CD8-positive, alpha-beta T cell (primary cell): ENCODE measurements at places on chromosomes 4 and X.

GRCh38 chrX:45935408-45935807 lies 609.8 kb downstream of the ZNF674 start:
- no peak for DNase-seq

GRCh38 chrX:88865634-88866033 lies 118.6 kb downstream of the CPXCR1 start:
- DNase-seq, result no peak

DNA sequence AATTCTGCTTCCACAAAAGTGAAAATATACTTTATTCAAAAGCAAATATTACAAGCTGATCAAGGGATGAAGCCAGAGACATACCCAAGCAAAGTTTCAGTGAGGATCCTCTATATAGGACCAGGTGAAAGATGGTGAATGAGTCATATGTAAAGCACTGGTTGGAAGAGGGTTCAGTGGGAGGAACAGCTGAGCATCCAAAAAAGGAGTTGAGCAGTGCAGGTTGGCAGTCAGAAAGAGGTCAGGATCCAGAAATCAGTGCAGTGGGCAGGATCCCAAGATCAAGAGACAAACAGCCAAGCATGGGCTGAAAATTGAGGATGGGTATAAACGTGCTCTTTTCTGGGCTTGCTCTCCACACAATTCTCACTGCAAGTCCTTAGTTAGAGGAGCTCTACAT lies 30.3 kb downstream of the OTC start:
- DNase-seq, result no peak

GRCh38 chr4:3679851-3680311 lies 86.3 kb upstream of the ADRA2C start:
- DNase-seq, result no peak

DNA sequence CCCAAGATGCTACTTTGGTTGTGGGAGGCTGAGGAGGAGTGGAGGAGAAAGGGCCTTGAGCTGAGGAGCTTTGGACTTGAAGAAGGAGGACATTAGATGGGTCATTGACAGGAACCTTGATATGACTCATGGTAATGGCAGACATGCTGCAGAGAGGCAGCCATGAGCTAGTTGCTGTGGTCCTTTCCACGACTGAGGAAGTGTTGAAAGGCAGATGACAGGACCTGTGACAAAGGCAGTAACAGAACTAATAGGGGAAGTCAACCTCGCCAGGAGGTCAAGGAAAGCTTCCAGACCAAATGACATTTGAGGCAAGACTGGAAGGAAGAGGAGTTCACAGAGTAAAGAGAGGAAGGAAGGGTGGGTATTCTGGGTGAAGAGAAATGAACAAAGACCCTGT lies 7.6 kb upstream of the XPNPEP2 start:
- no peak for DNase-seq

GRCh38 chr4:109953556-109953955 lies 40.9 kb downstream of the EGF start:
- no peak for DNase-seq

DNA sequence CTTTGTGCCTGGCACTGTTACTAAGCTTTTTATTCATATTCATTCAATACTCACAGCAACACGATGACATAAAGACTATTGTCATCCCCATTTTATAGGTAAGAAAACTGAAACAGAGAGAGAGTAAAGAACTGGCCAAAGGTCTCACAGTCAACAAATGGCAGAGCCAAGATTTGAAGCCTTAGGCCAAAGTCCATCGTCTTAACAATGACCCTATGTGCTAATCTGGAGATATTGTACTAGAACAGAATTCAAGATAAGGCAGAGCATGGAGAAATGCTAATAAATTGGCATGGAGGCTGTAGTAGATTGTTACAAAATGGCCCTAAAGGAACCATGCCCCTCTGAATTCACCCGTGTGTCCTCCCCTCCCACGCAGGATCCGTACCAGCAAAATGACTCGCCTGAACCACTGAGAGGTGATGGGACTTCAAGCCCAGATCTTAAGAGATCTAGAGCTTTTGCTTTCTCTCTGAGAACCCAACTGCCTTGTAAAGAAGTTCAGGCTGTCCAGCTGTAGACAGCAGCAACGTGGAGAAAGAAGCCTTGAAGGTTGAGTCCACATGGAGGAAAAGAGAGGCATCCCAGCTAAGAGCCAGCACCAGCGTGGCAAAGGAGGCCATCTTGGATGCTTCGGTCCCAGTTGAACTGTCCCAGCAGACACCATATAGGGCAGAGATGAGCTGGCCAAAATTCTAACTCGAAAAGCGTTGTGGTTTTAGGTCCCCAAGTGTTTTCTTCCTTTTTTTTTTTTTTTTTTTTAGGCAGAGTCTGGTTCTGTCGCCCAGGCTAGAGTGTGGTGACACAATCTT lies 52.8 kb upstream of the RBM47 start:
- no peak for DNase-seq

- DNase-seq, result no peak
Measured at GRCh38 chr4:52983563-52984303, 121.6 kb downstream of the RASL11B start.

DNA sequence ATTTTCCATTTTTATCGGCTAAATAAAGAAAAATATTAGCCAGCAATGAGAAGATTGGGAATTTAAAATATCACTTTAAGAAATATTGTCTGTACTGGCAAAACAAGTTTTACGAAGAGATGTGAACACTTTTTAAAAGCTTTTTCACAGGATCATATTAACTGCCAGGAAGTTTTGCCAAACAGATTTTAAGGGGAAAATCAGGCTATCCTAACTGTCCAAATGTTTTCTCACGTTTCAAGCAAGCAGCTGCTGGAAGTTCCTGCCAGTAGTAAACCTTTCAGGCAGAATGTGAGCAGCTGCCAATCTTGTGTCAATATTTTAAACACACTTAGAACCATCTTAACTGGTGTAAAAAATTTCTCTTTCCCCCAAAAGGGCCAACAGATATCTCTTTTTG lies 101.1 kb downstream of the ADGRL3 start:
- DNase-seq, result no peak

- no peak for DNase-seq
Measured at GRCh38 chrX:132452911-132453550, 35.8 kb downstream of the MBNL3 start.

GRCh38 chr4:172830295-172830764 lies 338.3 kb upstream of the GALNT7 start:
- no peak for DNase-seq

- no peak for DNase-seq
Measured at GRCh38 chr4:3287271-3287971, 5.4 kb upstream of the RGS12 start.

DNA sequence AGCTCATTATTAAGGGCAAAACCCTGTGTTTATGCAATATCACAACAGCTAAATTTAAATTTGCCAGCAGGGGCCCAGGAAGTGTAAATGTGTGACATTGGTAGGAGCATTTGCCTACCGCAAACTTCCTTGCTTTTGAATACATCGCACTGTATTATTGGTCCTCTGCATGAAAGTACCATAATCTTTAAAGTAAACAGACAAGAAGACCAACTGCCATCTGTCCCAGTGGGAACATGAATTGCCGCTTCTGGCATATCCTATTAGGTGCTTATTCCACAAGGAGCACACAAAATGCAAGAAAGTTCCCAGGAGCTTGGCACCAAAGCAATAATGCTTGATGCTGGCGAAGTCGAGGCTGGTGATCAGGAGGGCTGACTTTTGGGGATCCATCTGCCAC lies 51.3 kb downstream of the SOD3 start:
- DNase-seq, result no peak

DNA sequence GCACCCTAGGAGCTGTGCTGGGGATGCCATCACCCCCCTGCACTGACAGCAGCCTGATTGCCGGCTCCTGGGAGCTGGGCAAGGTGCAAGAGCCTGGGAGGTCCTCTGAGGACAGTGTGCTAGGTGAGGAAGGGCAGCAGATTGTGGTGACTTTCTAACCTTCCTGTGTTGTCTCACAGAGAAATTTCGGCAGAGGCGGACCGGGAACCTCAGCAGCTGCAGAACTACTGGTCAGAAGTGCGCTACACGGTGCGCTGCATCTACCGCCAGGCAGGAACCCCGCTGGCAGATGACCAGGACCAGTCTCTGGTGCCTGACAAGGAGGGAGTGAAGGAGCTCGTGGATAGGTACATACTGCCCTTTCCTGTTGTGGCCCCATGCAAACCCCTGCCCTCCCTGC lies 89.8 kb downstream of the FAM193A start:
- DNase-seq, result no peak

DNA sequence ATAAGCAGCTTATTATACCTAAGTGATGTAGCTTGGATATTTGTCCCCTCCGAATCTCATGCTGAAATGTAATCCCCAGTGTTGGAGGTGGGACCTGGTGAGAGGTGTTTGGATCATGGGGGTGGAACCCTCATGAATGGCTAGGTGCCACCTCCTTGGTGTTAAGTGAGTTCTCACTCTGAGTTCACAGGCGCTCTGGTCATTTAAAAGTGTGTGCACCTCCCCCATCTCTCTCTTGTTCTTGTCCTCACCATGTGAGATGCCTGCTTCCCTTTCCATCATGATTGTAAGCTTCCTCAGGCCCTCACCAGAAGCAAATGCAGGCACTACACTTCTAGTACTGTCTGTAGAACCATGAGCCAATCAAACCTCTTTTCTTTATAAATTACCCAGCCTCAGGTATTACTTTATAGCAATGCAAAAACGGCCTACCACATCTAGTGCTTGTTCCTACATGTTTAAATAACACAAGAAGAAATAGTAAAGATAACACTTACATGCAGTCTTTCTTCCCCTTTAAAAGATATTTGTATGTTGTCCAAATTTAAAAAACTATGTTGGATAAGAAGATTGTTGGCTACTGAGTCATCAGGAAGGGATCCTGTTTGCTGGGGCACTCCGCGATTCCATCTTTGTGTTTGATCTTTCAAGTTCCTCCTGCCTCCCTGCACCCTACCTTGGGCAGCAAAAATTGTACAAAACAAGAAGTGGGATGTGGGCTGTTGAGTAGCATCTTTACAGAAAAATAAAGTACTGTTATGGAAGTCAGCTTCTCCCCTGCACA lies 29.7 kb downstream of the PPP1R2C start:
- DNase-seq, result no peak

GRCh38 chr4:176798540-176798939 lies 5.8 kb upstream of the VEGFC start:
- DNase-seq, result no peak

GRCh38 chr4:1115528-1116293 lies 2.3 kb upstream of the RNF212 start:
- DNase-seq, result no peak

DNA sequence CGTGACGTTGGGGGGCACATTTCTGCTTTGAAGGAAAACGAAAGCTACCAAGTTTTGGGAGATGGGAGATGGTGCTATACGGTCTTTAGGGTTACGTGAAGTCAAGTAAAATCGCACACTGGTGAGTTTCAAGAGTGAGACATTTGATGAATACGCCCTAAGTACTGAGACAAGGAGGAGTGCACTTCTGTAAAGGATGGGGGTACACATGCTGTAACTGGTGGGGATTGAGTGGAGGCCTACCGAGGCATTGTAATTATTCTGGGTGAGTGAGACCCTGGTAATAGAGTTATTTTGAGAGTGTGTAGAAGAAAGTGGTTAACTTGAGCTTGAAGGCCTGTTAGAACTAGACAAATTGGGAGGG lies 536 bp downstream of the SH3BGRL start:
- peak; percentile 15 for DNase-seq

- no peak for DNase-seq
Measured at GRCh38 chrX:10570601-10571000, 49.8 kb downstream of the MID1 start.

- DNase-seq, result no peak
Measured at GRCh38 chr4:54840992-54841768, 183.4 kb downstream of the KIT start.

- DNase-seq, result no peak
Measured at GRCh38 chr4:159267869-159268285, 165.0 kb downstream of the RAPGEF2 start.

GRCh38 chrX:149513825-149514428 lies 8.8 kb upstream of the IDS start:
- DNase-seq, result peak; percentile 27

DNA sequence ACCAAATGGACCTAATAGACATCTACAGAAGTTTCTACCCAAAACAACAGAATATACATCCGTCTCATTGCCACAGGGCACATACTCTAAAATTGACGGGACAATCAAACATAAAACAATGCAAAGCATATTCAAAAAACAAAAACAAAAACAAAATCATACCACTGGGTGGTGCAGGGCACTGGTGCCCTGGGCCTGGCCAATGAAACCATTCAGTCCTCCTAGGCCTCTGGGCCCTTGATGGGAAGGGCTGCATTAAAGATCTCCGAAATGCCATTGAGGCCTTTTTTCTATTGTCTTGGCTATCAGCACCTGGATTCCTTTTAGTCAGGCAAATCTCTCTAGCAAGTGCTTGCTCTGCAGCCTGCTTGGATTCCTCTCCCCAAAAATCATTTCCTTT lies 213.9 kb upstream of the ZCCHC13 start:
- DNase-seq, result no peak

DNA sequence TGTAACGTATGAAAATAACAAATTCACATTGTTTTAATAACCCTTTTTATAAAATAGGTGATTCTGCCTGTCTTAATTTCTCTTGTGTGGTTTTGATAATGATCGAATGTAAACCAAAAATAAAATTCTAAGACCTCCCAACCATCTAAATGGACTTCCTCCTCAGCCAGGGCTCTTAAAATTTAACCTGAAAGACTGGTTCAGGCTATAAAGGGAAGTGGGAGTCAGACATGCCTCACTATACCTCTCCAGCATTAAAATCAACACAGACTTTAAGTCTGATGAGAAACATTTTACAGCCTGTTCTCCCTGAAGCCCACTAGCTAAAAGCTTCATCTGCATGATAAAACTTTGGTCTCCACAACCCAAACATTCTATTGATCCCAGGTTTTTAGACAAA lies 97.6 kb upstream of the STIM2 start:
- DNase-seq, result no peak

- no peak for DNase-seq
Measured at GRCh38 chrX:133749370-133749769, 236.0 kb downstream of the GPC3 start.

- DNase-seq, result no peak
Measured at GRCh38 chr4:83905952-83906351, 370.0 kb downstream of the GPAT3 start.

- peak; percentile 75 for DNase-seq
Measured at GRCh38 chrX:124239911-124240310, 92.5 kb upstream of the TEX13D start.

- no peak for DNase-seq
Measured at GRCh38 chr4:31272331-31273061, 552.3 kb downstream of the PCDH7 start.

DNA sequence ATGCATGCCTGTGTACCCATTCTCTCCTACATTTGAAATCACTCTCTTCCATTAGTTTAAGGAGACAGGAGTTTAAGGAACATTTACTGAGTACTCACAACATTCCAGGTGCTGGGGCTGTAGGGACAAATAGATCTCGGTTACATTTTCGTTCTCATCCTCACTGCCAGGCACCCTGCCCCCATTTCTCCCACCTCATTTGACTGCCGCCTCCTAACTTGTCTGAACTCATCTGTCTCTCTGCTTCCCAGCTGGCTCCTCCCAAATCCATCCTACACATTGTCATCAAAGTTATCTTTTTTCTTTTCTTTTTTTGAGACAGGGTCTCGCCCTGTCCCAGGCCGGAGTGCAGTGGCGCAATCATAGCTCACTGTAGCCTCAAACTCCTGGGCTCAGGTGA lies 19.8 kb upstream of the MPC1L start:
- no peak for DNase-seq

GRCh38 chrX:138026211-138026610 lies 460.3 kb downstream of the ZIC3 start:
- no peak for DNase-seq
